NCI-H526 (cell line): ENCODE measurements at places on chromosomes 11 and 22.

GRCh38 chr11:30749268-30749667 is 163.1 kb upstream of the MPPED2 start:
- no peak for DNase-seq

DNA sequence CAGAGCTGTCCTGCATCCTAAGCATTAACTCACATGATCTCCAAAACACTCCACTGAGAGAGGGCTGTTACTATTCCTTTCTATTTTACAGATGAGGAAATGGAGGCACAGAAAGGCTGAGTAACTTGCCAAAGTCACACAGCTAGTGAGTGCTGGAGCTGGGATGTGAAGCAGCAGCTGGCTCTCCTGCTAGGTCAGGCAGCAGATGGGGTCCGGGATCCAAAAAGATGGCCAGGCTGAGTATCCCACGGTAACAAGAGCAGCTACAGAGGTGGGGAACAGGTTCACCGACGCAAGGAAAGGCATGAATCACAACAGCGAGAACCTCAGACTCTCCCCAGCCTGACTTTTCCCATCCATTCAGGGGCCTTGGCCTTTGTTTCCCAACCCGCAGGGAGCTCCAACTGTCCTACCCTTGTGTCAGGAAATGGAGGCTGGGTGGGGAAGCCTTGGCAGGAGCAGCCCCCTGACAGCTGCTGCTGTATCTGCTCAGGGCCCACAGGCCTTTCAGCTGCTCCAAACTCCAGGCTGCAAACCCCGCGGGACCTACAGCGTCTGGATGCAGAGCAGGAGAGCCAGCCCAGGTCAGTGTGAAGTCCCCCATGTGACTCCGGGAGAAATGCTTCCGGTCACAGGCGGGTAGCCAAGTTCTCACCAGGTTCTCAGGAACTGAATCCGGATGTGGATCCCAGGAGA is 29.5 kb downstream of the DKK3 start:
- no peak for DNase-seq

- peak; percentile 81 for DNase-seq
These were observed 13.4 kb upstream of the HYLS1 start for GRCh38 chr11:125873881-125874555.

- no peak for DNase-seq
These were observed 6.2 kb downstream of the LARGE2 start for GRCh38 chr11:45928535-45929215.

DNA sequence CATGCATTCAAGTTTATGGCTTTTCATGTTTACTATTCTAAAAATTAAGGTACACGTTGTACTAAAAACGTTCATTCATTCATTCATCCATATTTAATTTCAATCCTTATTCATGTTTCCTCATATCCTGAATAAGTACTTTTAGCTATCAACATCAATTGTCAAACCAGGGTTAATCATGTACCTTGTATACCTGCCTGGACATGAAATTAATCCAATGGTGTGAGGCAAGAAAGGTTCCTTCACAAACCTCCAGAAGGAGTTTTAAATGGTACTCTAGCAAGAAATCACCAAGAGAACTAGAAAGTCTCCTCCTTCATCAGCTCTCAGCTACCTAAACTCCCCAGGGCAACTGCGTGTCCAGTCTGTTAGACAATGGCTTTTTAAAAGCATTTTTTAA is 33.4 kb downstream of the TMEM123 start:
- no peak for DNase-seq

GRCh38 chr11:45165806-45166603 is 19.6 kb downstream of the PRDM11 start:
- DNase-seq: no peak

DNA sequence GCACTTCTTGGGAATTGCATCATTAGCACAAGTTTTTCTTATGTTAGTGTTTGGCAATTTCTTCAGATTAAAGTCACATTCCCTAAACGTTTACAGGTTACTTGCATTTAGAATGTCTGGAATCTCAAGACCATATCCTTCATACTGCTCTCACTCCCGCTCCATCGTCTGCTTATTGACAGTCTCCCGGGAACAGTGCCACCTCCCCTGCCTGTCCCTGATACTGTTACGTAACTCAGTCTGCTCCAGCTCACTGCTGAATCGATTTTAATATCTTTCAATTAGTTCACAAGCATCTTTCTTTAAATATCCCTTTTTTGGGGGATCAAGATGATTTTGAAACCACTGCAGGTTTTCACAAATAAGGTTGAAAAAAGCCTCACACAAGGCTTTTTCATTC is 48.2 kb downstream of the GLYATL2 start:
- no peak for DNase-seq

GRCh38 chr11:68666849-68667248 is 17.5 kb upstream of the GAL start:
- DNase-seq: no peak
